Heart left ventricle (tissue), 16 donors: ENCODE measurements at places on chromosomes 7 and 10. TPM values are rescaled to one million over a fixed set of nuclear protein-coding genes. Genes with fewer than 3 reads are reported as not detected.

Gene SFRP4
- total RNA-seq: 0.35 TPM

Gene TRIL
- total RNA-seq: 3.5 TPM

Gene NT5C2
- 43.6 TPM for total RNA-seq

DNA sequence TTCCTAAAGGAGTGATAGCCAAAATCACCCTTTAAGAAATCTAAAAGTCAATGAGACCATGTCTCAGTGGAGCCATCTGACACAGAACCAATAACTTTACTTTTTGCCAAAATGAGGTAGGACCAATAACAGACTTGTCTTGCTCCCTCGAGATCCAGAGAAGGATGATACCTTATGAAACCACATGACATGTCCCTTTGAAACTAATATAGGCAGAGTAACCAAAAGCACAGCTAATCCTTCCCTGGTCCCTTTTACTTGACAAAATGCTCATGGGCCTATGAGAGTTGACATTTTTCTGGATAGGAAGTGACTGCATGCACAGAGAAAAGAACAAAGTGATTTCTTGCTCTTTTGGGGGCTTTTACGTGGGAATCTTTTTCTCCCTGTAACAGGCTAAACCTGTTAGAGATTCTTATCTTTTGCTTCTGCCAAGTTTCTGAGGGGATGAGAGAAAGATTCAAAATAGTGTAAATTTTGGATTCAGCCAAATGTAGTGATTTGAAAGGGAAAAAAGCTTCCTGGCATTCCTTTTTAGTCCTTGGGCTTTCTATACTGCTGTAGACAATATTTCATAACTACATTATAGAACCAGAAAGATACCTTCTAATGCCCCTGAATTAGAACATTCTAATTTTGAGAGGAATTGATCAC is 87.6 kb downstream of the ARMH3 start:
- peaks cover 32% of the 10 kb centered on the region for H3K4me1 ChIP-seq
- peak overlapping the region; percentile 11 for H3K27ac ChIP-seq
- H3K36me3 ChIP-seq: peaks cover 53% of the 10 kb centered on the region
- no peaks in the 10 kb centered on the region for H3K27me3 ChIP-seq

- no peak overlapping the region for H3K27ac ChIP-seq
- no peak for DNase-seq
Observed at GRCh38 chr7:8205537-8205936, 56.4 kb downstream of the ICA1 start.

DNA sequence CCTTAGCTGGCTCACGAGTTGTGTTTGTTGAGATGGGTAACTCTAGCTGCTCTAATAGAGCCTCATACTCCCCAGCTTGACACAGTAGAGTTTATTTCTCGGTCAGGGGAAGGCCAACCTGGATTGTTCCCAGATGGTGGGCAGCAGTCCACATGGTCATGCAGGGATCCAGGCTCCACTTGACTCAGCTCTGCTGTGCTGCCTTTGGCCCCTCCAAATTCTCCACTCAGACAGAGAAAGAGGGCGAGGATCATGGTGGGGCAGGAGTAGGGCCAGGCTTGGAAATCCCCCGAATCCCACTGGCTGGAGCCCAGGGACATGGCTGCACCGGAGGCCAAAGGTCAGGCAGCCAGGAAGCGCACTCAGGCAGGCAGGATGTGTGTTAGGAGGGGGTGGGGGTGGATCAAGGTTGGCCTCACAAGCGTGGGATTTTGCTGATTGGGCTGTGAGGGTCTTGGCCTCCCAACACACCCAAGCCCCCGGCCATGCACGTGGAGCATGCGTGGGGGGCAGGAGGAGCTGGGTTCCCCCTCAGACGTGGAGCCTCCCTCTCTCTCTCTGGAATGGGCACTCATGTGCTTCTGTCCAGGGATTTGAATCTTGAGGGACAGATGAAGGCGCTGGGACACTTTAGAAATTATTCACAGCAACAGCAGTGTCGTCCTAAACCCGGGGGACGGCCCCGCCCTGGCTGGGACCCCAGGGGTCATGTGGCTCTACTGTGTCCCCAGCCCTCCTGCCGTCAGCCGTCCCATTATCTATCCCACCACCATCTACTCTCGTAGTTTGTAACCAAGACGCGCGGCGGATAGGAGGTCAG is 44.8 kb downstream of the PDGFA start:
- no peaks in the 10 kb centered on the region for H3K27me3 ChIP-seq
- H3K36me3 ChIP-seq: no peaks in the 10 kb centered on the region
- no peak overlapping the region for H3K27ac ChIP-seq
- H3K4me3 ChIP-seq: no peak overlapping the region

- no peak for DNase-seq
- H3K4me3 ChIP-seq: no peak overlapping the region
- H3K36me3 ChIP-seq: no peaks in the 10 kb centered on the region
- no peak overlapping the region for H3K27ac ChIP-seq
Observed at GRCh38 chr7:26655781-26656180, 208.6 kb downstream of the SKAP2 start.

- no peak overlapping the region for H3K27ac ChIP-seq
- peaks cover 14% of the 10 kb centered on the region for H3K4me1 ChIP-seq
- DNase-seq: no peak
- no peaks in the 10 kb centered on the region for H3K36me3 ChIP-seq
- no peak overlapping the region for H3K4me3 ChIP-seq
Observed at GRCh38 chr10:34701194-34701593, 113.9 kb downstream of the PARD3 start.

DNA sequence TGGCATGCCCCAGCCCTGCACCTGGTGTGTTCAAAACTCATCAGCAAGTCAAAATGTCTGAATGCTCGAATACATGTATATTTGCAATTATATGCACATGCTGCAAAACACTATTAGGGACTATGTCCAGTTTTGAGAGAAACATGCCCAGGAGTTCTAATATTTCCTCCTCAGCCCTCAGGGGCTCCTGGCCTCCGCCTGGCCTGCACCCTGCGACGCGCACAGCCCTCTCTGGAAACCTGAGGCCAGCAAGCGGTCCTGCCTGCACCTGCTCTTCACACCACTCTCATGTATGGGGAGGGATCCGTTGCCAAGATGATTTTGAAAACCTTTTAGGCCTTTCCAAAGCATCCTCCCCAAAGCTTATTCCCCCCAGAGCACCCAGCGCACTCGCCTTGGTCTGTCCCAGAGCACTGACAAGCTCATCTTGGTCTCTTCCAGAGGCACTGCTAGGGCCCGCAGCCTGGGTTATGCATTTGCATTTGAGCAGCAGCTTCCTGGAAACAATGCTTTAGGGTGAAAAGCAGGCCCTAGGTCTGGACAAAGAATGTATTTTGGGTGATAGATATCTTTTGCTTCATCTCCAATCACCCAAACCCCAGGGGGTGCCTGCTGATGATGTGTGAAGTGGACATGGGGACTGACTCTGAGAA is 22.6 kb upstream of the CNPY1 start:
- no peaks in the 10 kb centered on the region for H3K36me3 ChIP-seq
- no peaks in the 10 kb centered on the region for H3K4me1 ChIP-seq
- H3K27ac ChIP-seq: no peak overlapping the region

DNA sequence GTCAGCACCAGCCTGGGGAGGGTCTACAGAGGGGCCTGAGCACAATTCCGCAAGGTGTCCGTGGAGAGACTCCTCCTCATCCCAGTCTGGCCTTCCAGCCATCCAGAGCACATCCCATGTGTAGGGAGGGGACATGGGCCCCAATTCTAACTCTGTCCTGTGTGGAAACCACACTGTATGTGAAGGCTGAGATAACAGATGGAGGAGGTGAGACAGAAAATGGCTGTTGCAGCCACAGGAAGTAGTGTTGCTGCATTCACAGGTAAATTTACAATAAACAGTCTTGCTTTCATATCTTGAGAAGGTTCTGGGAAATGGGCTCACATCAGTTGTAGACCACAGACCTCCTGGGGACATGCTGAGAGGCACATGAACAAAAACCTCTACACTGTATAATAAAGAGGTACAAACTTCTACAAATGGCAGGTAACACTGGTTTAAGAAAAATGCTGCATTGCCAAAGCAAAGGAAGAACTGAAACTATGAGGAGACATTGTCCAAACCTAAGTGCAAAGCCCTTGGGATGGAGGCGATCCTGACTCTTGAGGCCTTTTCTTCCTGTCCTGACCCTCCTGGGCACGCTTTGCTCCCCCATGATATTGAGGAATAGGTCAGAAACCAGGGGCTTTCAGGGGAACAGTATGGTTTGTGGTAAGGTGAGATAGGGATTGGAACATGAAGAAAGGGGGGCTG is 21.6 kb upstream of the GIMAP2 start:
- no peak overlapping the region for H3K4me3 ChIP-seq
- H3K27me3 ChIP-seq: no peaks in the 10 kb centered on the region
- no peaks in the 10 kb centered on the region for H3K36me3 ChIP-seq
- H3K27ac ChIP-seq: peak overlapping the region; percentile 22
